ENCODE measurements at places on chromosomes 3 and 15.

- DNase-seq = no peak
Measured at GRCh38 chr15:57403566-57404325, 27.4 kb downstream of the CGNL1 start.

DNA sequence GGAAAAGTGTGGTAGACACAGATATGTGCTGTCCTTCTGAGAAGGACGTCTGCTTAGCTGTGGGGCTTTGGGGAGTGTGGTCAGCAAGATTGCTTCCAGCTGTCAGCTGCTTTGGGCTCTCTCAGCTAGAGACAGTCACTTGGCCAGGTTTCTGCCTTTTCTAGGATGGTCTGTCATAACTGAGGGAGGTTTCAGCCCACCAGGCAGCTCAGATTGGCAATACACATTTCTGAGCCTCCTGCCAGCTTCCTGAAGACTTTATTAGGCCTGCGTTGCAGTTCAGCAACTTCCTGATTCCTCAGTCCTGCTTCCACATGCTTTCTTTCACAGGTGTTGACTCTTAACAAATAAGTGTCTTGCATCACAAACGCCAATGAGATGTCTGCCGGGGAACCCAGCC lies 286.5 kb downstream of the SQOR start:
- DNase-seq = no peak

- no peak for DNase-seq
Measured at GRCh38 chr3:66113542-66113941, 74.8 kb upstream of the MAGI1 start.

- DNase-seq = no peak
Measured at GRCh38 chr3:86180696-86181095, 810.3 kb downstream of the VGLL3 start.

- no peak for DNase-seq
Measured at GRCh38 chr3:188914552-188914951, 257.2 kb upstream of the TPRG1 start.

DNA sequence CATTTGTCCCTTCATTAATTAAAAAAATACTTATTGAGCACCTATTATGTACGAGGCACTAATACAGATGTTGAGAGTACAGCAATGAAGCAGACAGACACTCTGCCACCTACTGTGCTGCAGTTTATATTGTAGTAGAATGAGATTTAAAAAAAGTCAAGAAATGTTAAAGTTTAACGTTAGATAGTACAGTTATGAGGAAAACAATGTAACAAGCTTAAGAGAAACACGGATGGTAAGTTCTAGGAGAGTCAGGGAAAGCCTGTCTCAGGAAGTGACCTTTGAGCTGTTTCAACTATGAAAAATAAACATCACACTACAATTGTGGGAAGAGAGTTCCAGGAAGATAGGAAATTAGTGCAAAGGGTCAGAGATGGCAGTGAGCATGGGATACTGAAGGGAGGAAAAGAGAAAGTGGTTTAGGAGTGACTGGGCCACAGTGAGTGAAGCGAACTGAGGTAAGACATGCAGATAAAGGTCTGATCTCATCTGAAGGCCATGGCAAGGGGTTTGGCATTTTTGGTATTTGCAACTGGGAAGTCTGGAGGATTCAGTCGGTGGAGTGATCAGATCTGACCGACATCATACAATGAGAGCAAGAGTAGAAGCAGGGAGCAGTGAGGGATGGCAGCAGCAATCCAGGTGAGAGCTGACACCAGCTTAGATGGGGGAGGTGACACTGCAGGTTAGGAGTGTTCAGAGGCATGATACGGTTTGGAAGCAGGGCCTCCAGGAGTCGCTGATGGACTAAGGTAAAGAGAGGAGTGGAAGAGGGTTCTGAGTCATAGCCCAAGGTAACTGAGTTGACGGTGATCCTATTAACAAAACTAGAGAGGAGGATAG lies 28.5 kb downstream of the PLSCR4 start:
- no peak for DNase-seq

DNA sequence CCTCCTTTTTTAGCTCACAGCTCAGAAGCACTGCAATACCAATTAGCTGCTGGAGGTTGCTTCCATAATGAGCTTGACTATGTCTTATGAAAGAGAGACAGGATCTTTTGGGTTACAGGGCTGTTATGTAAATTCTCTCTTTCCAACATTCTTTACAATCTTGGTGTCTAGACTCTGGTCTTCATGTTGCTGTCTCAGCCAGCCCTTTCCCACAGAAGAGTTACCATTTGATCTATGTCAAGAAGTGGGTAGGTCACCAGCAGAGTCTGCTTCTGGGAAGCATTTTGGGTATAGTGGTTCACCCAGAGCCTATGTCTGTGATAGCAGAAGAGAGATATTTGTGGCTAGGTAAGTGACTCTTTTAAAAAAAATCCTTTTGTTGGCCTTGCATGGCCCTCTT lies 234.5 kb downstream of the SATB1 start:
- no peak for DNase-seq

DNA sequence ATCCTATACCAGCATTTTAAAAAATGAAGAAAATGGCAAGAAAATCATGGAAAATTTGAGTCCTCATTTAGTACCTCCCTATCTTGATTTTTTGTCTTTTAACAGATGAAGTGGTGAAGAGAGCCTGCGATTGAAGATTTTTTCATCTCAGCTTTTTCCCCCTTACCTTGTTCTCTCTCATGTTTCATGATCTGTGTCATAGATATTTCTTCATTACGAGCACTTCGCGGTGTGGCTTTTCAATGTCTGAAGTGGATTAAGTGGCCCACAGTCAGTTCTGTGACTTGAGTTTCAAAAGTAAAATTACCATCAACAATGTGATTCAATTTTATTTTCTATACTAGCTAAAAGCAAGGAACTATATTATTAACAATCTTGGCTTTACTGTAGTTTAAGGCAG lies 147.2 kb downstream of the FNDC3B start:
- DNase-seq = no peak

GRCh38 chr3:151145713-151146070 lies 57.3 kb downstream of the GPR171 start:
- DNase-seq = no peak

GRCh38 chr15:44545913-44546802 lies 9.2 kb downstream of the EIF3J start:
- DNase-seq = no peak

GRCh38 chr3:57007521-57008460 lies 52.7 kb upstream of the SPATA12 start:
- DNase-seq = no peak

DNA sequence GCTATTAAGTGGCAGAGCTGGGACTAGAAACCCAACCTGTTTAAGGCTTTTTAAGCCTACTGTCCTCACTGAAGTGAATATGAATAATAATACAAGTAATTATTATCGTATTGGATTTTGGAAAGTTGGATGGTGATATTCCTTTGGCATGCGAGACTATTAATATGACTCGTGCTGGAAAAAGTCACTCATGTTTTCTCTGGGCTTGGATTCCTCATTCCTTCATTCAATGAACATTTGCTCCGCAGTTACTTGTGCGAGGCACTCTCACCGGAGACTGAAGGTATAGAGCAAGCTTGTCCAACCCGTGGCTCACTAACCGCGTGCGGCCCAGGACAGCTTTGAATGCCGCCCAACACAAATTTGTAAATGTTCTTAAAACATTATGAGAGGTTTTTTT lies 694 bp downstream of the PLAAT1 start:
- no peak for DNase-seq

GRCh38 chr3:160402221-160403027 lies 3.0 kb downstream of the SMC4 start:
- DNase-seq = no peak

- DNase-seq = no peak
Measured at GRCh38 chr15:25884370-25884769, 21.2 kb upstream of the ATP10A start.

GRCh38 chr3:160999274-160999673 lies 105.9 kb downstream of the B3GALNT1 start:
- DNase-seq = no peak

DNA sequence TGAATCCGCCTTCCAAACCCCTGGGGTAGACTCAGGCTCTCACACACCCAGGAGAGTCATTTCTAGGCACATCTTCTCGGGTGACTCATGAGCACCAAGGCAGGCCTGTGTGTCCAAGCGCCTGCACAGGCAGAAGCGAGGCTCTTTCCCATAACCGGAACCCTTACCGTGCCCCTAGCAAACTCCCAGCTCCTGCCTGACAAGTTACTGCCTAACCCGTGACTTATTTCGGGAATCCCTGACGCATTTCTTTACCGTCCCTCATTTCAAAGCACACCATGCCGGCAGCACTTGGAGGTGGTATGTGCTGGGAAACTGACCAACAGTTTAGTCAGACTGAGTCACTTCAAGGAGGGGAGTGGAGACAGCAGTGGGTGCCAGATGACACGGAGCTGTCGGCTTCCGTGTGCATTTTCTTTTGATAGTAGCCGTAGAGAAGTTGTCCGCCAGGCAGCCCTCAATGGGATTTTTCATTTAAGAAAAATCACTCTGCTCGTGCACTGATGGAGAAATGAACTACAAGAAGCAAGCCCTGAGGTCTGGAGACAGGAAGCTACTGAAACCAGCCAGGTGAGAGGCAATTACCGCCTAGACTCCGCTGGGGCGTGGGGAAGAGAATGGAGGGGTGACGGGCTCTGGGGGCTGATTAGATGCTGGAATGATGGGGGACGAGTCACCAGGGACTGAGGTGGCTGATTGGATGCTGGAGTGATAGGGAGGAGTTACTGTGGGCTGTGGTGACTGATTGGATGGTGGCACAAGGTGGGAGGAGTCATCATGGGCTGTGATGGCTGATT lies 17.3 kb upstream of the HRH1 start:
- no peak for DNase-seq

- no peak for DNase-seq
Measured at GRCh38 chr3:151567477-151567876, 106.6 kb upstream of the IGSF10 start.

DNA sequence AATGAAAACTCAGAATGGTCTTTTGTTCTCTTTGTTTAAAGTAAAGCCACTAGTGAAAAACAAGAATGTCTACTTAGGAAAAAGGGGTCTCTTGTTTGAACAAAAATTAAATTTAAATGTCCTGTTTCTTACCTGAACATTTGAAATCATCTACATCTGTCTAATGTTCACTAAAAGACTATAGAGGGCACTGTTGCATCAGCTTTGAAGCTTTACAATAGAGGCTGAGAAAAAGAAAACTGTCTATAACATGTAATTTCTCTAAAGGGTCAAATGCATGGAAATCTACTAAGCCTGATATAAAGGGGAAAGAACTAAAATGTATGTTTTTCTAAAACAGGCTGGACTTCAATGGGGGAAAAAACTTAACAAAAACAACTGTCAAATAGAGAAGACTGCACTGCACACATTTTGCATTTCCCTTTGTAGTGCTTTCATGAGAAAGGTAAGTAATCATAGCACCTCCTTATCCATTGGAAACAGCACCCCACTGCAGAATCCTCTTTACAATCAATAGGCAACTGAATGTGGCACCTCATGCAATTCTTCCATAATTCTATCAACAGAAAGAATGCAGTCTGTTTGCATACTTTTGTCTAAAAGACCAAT lies 26.3 kb downstream of the DPH6 start:
- DNase-seq = no peak

DNA sequence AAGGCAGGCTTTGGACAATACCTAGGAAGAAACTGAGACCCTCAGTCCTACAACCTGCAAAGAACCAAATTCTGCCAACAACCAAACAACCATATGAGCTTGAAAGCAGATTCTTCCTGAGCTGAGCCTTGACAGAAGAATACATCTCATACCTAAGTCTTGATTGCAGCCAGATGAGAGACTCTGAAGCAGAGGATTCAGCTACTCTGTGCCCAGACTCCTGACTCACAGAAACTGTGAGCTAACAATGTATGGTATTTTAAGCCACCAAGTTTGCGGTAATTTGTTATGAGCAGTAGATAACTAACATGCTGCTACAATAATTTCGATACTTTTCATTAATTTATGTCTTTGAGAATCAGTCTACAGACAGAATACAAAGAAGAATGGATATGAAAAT lies 325.1 kb upstream of the CBLB start:
- DNase-seq = no peak

DNA sequence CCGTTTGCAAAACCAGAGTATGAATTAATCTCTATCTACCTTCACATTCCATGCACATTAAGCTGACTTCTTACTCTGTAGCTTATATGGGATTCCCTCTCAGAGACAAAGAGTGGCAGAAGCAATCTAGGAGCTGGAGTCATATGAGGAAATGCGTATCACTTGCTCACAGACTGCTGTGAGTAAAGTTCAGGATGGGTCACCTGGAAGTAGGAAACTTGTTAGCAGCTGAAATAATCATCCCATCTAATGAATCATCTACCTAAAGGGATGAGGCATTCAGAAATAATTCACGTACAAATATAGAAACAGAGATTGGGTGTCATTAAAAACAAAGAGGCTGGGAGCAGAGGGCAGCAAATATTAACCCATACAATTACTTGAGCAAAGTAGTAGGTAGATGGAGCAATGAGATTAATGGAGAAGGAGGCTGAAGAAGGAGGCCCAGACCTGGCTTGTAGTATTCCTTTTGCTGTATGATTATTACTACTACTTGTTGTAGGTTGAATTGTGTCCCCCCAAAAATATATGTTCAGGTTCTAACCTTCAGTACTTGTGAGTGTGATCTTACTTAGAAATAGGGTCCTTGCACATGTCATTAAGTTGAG lies 866.3 kb downstream of the ROBO2 start:
- no peak for DNase-seq
